ENCODE measurements at places on chromosomes 5 and 9. TPM values are rescaled to one million over a fixed set of nuclear protein-coding genes. Genes with fewer than 3 reads are reported as not detected.

PTPRD gene
- 10.3 TPM for total RNA-seq

PCDHB4 gene
- total RNA-seq, result 8.3 TPM

SOX30 gene
- total RNA-seq, result not detected

ITGA1 gene
- total RNA-seq, result 42.7 TPM

ST6GALNAC6 gene
- 108 TPM for total RNA-seq

HRH2 gene
- 0.98 TPM for total RNA-seq

FOXE1 gene
- 7.9 TPM for total RNA-seq

IRX1 gene
- total RNA-seq, result not detected

All from vagina (tissue), 2 donors.